ENCODE measurements at places on chromosomes 6 and 20. TPM values are rescaled to one million over a fixed set of nuclear protein-coding genes. Genes with fewer than 3 reads are reported as not detected.

ELOVL4 gene
- 2.3 TPM for total RNA-seq

RBPJL gene
- not detected for total RNA-seq

SIRPB2 gene
- total RNA-seq, result 5.9 TPM

GRCh38 chr20:64228751-64229506, 26.6 kb upstream of the PCMTD2 start:
- ATAC-seq, result no peak

- ATAC-seq, result no peak
These were observed 147.0 kb downstream of the CDKAL1 start for GRCh38 chr6:20681243-20681684.

- ATAC-seq, result no peak
These were observed 257.5 kb upstream of the TCF21 start for GRCh38 chr6:133631421-133631820.

GRCh38 chr20:25083773-25084625, 2.1 kb upstream of the VSX1 start:
- no peak for ATAC-seq

- ATAC-seq, result no peak
These were observed 199.2 kb downstream of the UBE3D start for GRCh38 chr6:82866446-82866845.

GRCh38 chr20:20549267-20549612, 163.2 kb downstream of the RALGAPA2 start:
- no peak for ATAC-seq

GRCh38 chr6:144722925-144723324, 437.8 kb downstream of the UTRN start:
- ATAC-seq, result no peak

Data from gastroesophageal sphincter (tissue), 4 donors.